ENCODE measurements at places on chromosomes 2 and 18.

DNA sequence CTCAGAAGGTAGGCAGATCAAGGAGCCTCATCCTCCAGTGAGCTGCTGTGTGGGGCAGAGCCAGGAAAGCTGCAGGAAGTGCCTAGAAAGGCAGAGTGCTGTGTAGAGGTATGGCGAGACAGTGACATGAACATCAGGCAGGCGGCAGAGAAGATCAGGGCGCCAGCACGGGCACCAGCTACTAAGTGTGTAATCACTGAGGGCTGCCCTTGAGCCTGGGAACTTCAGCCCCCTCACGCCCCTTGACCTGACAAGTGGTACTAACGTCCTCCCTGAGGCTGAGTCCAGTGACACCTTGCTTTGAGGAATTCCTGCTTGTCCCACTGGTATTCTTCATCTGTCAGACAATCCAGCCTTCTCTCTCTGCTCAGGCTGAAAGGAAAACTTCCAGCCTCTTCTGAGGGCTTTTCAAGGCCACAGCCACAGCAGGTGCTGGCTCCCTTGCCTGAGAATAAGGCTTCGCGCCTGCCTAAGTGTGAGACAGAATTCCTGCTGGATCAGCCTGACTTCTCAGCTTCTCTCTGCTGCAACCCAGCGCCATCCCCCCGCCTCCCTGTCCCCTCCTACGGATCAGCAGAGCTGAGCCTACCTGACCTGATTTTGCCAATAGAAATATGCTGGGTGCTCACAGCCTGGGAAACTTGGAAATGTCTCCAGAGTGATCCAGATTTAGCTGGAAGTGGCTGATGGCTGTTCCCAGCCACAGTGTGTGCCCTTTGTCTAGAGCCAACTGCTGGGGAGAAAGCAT, 148.0 kb downstream of the SMAD7 start:
- no peak for DNase-seq

GRCh38 chr2:109436610-109437225, 177.0 kb downstream of the SEPTIN10 start:
- DNase-seq: no peak

DNA sequence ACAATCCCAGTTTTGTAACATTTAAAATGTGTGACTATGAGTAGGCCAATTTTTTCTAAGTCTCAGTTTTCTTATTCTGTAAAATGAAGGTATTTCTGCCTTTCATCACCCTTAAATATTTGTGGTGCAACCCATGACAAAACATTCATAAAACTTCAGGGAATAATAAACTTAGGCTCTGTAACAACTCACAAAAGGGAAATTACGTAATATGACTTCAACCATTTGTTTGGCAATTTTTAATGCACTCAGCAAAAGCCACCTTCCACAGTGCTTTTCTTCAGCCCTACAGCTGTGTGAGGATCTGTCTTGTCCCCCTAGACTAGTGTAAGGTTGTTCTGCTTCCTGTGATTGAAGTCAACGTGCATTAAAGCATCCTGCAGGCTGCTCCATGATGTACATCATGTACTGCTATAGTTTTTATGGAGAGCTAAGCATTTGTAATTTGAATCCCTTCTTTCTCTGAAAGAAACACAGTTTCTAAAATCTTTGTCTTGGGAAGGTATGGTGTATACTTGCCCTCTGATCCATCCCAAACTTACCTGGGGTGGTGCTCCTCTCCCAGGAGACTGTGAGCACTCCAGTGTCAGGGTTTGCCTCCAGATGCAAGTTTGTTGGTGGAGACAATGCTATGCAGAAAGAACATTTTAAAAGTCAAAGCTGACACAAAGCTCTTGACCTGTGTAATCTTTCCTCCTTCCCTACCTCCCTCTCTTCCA, 39.1 kb downstream of the FN1 start:
- DNase-seq: no peak

DNA sequence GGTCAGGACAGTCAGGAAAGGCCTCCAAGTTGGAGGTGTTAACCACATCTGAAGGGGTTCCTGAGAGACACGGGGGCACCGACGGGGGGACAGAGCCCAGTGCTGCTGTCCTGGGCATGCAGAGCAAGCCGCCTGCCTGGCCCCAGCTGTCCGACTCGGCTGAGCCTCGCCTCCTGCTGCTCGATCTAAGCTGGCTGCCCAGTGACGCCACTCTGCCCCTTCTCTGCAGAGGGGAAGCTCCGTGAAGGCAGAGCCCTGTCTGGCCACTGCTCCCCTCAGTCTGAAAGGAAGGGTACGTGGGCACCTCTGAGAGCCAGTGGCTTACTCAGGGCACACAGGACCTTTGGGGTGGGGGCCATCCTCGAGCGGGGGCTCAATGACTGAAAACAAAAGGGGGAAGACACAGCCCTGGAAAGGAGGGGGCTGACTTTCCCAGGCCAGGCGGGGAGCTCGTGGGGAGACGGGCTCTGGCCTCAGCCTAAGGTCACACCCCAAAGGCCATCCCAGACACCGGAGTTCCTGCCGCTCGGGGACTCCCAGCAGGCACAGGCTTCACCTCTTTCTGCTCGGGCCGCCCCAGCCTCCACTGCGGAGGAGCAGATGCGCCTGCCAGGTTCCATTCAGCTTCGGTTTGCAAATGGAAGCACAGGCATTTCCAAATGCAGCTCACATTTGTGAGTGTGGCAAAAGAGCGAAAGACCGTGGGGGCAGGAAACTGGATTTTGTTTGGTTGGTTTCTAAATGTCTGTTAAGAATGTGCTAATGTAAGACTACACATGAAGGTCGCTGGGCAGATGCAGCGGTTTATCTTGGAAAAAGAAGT, 136.9 kb downstream of the HDAC4 start:
- DNase-seq: no peak

GRCh38 chr18:55319459-55320193, 268.4 kb downstream of the TCF4 start:
- DNase-seq: no peak

GRCh38 chr2:25380586-25381375, 39.1 kb upstream of the DNMT3A start:
- DNase-seq: no peak

DNA sequence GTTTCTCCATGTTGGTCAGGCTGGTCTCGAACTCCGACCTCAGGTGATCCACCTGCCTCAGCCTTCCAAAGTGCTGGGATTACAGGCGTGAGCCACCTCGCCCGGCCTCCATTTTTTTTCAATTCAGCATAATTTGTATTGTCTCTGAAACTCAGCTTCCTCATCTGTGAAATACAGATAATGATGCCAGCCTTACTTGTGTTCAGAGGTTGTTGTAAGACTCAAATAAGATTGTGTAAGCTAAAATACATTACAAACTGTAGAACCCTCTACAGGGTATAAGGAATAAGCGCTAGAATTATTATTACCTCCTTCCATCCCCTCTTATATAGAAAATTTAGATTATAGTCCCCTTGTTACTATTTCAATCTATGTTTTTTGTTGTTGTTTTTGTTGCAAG, 24.8 kb upstream of the STARD7 start:
- DNase-seq: no peak

DNA sequence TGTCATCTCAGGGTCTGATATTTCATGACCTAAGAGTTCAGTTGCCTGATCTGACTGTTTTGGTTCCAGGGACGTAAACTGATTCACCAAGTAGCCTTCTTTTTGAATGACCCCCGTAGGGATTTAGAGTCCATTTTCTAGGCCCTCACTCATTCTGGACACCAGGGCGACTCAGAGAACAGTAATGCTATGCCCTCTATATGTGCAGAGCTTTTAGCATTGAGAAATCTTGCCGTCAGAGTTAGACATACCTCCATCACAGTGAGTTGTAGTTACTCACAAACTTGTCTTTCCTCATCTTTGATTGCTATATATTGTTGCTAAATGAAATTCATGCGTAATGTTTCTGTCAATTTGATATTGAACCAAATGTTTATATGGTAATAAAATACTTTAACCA, 92.3 kb downstream of the OSBPL6 start:
- no peak for DNase-seq

- DNase-seq: no peak
These were observed 459.1 kb downstream of the CDH2 start for GRCh38 chr18:27717816-27718215.

DNA sequence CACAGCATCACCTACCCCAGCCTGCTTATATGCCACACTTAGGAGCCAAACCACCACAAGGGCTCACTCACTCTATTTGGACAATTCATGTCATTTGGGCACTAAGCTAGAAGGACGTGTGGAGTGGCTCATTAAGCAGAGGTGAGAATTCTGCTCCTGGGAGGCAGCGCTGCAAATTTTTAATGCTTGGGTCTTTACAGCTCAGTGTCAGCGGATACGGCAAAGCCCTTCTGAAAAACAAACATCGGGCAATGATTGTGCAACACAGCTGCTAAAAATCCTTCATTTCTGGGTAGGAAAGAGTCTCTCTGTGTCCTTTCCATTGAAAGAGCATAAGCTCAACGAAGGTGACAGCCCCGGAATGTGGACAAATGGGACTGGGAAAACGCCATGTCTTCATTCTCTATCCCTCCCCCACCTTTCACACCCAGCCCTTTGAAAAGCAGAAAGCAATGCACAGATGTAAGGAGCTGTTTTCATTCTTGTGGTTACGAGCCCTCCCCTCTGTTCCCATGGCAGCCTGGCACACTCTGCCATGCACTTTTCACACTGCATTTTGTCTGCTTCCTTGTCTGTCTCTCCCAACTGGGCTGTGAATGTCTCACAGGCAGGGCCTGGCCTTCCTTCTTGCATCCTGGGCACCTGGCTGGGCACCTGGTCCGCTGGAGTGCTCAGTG, 16.0 kb downstream of the TMEM177 start:
- no peak for DNase-seq

DNA sequence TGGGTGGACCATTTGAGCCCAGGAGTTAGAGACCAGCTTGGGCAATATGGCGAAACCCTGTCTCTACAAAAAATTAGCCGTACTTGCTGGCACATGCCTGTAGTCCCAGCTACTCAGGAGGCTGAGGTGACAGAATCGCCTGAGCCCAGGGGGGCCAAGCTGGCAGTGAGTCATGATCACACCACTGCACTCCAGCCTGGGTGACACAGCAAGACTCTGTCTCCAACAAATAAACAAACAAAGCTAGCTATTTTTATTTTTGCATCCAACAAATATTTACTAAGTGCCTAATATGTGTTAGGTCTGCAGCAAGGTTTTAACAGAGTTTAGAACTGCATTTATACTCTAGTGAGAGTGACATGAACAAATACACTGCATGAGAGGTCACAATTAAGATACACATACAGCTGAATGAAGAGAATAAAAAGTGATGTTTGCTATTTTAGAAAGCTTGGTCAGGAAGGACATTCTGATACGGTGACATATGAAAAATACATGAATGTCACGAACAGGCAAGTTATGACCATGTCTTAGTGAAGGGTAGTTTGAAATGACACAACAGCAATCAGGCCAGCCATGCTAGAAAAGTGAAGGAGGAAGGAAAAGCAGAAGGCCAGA, 83.2 kb upstream of the FRZB start:
- DNase-seq: no peak

- peak; percentile 10 for DNase-seq
These were observed 122.9 kb upstream of the ACVR1C start for GRCh38 chr2:157751462-157752058.

GRCh38 chr2:200943527-200944105, 19.8 kb downstream of the ORC2 start:
- DNase-seq: no peak

- no peak for DNase-seq
These were observed 84.2 kb upstream of the GPC1 start for GRCh38 chr2:240351088-240351741.

GRCh38 chr18:34870555-34871310, 160.6 kb downstream of the DTNA start:
- DNase-seq: no peak

DNA sequence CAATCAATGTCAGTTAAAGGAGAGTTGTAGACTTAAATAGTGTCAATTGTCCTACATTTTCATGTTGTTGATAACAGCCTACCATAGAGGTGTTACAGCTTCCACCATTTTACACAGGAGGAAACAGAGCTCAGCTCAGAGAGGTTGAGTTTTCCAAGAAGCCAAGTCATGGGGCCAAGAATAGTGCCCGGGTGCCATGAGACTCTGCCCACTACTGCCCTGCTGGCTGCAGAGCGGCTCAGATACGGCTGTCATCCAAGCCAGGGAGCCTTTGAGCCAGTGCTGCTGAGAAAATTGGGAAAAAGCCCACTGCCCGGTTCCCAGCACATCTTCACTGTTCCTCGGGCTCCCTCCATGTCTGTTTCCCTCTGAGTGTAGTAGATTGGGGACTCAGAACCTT, 22.0 kb downstream of the RAB12 start:
- DNase-seq: no peak

DNA sequence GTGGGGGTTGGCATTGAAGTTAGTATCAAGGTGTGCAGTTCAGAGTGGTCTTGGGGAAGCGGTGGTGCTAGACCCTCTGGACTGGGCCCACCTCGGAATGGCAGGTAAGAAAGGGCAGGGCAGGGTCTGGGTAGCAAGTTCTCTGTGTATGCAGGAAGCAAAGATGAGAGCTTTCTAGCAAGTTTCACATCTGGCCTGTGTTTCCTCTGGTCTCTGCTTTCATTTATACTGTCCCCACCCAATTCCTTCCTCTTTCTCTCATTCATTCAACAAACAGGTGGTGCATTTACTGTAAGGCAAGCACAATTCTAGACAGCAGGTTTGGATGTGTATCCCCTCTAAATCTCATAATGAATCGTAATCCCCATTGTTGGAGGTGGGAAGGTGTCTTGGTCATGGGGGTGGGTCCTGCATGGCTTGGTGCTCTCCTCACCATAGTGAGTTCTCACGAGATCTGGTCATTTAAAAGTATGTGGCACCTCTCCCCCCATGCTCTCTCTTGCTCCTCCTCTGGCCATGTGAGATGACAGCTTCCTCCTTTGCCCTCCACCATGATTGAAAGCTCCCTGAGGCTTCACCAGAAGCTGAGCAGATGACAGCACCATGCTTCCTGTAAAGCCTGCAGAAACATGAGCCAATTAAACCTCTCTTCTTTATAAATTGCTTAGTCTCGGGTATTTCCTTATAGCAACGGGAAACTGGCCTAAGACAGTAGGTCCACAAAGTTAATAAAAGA, 51.8 kb downstream of the PKDCC start:
- no peak for DNase-seq

DNA sequence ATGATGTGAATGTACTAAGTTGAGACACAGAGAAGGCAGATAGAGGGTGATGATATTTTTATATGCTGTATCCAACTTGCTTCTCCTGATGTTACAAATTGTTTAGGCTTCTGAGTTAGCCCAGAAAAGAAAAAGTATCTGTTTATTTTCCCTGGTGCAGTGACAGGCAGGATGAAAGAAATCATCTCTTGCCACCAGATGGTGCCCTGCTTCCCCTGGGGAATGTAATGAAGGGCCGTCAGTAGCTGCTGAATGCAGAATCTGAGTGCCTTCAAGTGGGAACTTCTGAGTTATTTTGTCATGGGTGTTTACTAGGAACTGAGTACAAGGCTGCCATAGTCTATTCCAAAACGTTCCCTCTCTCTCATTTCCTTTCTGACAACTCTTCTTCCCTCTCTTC, 525.6 kb downstream of the MBD2 start:
- no peak for DNase-seq

GRCh38 chr18:31057051-31057450, 14.5 kb upstream of the DSC3 start:
- DNase-seq: no peak

- DNase-seq: no peak
These were observed 100.3 kb upstream of the NCK2 start for GRCh38 chr2:105644174-105644980.
